CD4-positive, alpha-beta T cell treated with Interleukin-1 beta for 1 hour (primary cell): ENCODE measurements at places on chromosomes 12 and 14.

DNA sequence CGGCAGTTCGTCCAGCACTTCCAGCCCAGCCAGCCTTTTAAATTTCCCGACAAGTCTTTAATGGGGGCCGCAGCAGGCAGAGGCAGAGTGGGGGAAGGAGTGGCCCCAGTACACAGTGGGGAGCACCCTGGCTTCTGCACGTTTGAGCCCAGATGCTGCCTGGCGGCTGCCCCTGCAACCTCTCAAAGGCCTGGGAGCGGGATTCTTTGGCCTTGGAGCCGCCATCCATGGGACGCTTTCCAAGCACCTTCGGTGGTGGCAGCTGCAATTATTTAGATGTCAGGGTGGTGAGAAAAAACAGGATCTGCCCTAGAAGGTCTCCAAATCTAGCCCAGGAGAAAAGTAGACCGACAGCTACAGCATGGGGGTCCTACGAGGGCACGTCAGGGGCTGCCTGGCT is 46.0 kb downstream of the FAM222A start:
- DNase-seq: no peak

GRCh38 chr12:23084236-23084995 is 459.4 kb downstream of the ETNK1 start:
- no peak for DNase-seq

GRCh38 chr14:99224116-99224910 is 47.7 kb downstream of the BCL11B start:
- no peak for DNase-seq

DNA sequence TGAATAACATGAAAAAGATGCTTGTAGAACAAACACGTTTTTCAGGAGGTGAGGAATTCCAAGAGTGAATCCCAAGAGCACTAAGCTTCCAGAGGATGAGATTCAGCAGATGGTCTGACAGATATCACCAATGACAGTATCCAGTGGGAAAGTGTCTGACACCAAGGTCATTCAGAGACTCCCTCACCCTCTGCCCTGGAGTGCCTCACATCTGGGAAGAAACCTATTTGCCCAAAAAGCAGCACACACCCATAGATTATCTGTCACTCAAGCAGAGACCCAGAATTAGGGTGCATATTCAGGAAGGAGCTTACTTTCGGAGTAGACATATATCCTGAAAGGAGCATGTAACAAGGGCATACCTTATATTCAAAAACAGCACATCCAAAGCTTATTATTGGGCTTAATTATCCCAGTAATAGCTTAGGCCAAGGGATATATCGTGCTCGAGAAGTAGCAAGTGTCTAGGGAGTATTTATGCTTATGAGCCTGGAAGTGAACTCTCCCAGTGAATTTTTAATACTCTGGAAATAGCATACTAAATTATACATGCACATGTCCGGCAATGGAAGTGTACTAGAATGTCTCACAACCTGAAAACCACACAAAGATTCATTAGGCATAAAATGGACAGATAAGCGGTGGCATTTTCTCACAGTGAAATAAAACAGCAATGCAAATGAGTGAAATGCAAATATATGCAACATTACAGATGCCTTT is 998.1 kb upstream of the TMEM132C start:
- no peak for DNase-seq

DNA sequence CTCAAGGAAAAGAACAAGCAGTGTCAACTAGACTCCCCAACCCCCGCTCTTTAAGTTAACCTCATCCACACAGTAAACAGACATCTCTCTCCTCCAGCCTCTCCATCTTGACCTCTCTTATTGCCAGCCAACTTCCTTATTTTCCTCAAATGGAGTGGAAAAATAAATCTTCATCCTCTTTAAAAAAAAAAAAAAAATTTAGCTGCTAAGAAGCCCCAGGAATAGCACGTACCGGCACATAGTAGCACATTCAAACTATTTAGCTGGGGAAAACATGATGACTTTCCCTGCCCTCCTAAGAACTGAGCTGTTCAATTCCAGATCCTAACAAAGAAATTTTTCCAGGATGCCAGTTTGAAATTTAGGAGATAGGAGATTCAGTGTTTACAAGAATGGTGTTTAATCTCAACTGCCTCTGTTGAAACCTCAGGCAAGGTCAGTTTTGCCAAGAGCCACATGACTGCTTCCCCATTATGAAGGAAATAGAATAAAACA is 90.8 kb downstream of the EPS8 start:
- no peak for DNase-seq

DNA sequence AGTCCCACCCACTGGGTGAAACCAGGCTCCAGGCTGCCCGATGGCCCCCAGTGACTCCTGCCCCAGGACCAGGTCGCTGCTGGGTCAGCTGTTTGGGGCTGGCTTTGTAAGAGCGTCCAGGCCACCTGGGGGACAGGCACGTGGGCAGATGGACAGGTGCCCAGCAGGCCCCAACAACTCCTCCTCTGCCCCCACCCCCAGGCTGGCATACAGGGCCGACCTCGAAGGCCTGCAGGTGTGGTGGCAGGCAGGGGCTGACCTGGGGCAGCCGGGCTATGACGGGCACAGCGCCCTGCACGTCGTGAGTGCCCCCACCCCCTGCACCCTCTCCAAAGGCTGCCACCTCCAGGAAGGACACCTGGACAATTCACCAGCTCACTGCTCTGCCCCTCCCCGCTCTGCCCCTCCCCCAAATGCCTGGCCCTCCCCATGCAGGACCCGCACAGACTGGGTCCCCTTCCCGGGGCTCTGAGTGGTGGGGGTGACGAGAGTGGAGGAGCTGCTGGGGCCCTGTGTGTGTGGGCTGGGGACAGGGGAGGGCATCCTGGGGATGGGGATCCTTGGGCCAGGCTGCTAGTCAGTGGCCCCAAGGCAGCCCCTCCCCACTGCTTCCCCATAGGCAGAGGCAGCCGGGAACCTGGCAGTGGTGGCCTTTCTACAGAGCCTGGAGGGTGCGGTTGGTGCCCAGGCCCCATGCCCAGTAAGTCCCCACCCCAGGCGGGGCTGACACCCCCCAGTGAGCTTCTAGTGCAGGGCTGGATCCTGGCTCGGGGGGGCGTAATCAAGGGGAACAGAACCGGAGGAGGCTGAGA is 26.0 kb downstream of the ASPG start:
- DNase-seq: no peak

GRCh38 chr12:109770104-109770860 is 56.7 kb downstream of the FAM222A start:
- no peak for DNase-seq

DNA sequence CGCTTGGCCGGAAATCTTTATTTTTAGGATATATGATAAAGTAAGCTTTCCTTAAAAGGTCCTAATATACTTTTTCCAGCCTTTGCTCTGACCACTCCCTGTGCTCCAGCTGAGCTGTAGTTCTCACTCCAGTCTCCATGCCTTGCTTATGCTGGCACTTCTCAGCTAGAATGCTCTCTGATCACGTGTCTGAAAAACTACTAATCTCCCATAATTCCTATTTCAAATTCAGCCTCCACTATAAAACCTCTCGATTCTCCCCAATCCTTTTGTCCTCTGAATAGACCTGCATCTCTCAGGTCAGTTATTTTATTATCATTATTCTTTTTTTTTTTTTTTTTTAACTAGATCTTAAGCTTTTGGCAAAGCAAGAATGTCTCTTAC is 3.7 kb downstream of the BIN2 start:
- DNase-seq: no peak

DNA sequence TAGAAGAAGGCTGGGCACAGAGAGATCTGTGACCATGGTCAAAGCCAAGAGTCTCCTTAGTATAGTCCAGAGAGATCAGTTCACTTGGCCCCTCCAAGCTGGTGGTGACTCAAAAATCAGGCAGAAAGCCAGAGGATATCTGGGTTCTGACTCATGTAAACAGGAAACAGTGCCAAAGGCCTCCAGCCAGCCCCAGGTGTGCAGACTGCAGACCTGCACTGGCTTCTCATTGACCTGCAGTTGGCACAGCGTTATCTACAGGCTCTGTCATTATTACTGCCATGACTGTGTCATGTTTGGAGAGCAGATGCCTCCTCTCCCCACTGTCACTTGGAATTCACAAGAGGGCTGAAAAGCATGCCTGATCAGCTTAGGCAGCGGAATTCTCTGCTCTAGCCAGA is 295.7 kb upstream of the PRKD1 start:
- no peak for DNase-seq

DNA sequence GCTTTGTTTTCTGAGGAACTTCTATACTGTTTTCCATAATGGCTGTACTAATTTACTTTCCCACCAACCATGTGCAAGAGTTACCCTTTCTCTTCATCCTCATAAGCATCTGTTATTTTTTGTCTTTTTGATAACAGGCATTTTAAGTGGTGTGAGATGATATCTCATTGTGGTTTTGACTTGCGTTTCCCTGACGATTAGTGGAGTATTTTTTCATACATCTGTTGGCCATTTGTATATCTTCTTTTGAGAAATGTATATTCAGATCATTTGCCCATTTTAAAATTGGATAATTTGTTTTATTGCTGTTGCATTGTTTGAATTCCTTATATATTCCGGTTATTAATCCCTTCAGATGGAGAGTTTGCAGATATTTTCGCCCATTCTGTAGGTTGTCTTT is 10.2 kb upstream of the HMGA2 start:
- no peak for DNase-seq

GRCh38 chr12:55653031-55653430 is 16.3 kb downstream of the OR10P1 start:
- no peak for DNase-seq

GRCh38 chr14:55051165-55051422 is 353 bp upstream of the MAPK1IP1L start:
- no peak for DNase-seq

- no peak for DNase-seq
Measured at GRCh38 chr14:51862860-51863259, 2.4 kb downstream of the GNG2 start.

GRCh38 chr14:20711261-20711660 is 22.7 kb downstream of the ANG start:
- no peak for DNase-seq

- no peak for DNase-seq
Measured at GRCh38 chr12:110995016-110995415, 74.6 kb upstream of the MYL2 start.

GRCh38 chr14:76252471-76252870 is 100.7 kb downstream of the GPATCH2L start:
- no peak for DNase-seq

DNA sequence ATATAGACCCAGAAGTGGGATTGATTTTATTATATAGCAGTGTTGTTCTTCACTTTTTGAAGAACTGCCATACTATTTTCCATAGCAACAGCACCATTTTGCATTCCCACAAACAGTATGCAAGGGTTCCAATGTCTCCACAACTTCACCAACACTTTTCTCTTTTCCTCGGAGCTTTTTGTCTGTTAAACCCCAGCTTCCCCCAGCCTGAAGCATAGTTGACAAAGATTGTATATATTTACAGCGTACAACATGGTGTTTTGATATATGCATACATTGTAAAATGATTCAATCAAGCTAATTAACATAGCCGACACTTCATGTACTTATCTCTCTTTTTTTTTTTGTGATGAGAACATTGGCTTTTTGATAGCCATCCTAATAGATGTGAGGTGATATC is 357.1 kb downstream of the APAF1 start:
- no peak for DNase-seq
